ENCODE measurements at places on chromosomes 3 and 15.

DNA sequence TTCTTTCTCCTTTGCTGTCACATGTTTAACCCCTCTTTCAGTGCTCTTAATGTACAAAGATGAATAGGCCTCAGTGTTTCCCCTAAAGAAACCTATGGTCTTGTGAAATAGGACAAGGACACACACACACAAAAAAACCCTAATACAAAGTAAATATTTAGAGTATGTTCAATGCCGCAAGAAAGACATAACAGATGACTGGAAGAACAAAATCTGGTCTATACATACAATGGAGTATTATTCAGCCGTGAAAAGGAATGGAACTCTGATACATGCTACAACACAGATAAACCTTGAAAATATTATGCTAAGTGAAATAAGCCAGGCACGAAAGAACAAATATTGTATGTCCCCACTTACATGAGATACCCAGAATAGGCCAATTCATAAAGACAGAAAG is 123.1 kb downstream of the ADAM10 start:
- DNase-seq = no peak

DNA sequence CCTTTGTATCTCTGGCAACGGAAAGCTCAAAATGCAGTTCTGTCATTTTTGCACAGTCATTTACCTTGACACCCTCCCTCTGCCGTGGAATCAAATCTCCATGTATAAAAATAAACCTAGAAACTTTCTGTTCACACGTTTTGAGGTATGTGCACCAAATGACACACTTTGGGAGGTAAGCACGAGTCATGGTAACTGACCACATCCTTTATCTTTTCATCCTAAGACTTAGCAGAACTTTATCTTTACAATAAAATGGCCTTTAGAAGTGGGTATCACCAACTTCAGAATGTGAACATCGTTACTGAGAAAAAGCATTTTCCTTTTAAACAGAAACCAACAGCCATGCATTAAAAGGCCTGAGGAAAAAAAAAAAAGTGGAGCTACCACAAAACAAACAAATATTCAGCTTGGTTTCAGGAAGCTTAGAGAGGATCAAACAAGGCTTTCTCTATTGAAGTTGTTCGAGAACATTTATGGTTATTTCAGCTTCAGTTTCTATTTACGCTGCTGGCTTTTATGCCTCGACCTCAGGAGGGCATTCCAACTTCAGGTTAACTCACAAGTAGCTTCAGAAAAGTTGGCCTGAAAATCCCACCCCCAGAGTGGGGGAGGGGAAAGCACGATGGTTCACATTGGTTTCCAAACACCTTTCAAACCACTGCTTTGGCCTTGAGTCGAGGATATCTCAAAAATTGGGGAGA is 171.1 kb upstream of the ICE2 start:
- no peak for DNase-seq

DNA sequence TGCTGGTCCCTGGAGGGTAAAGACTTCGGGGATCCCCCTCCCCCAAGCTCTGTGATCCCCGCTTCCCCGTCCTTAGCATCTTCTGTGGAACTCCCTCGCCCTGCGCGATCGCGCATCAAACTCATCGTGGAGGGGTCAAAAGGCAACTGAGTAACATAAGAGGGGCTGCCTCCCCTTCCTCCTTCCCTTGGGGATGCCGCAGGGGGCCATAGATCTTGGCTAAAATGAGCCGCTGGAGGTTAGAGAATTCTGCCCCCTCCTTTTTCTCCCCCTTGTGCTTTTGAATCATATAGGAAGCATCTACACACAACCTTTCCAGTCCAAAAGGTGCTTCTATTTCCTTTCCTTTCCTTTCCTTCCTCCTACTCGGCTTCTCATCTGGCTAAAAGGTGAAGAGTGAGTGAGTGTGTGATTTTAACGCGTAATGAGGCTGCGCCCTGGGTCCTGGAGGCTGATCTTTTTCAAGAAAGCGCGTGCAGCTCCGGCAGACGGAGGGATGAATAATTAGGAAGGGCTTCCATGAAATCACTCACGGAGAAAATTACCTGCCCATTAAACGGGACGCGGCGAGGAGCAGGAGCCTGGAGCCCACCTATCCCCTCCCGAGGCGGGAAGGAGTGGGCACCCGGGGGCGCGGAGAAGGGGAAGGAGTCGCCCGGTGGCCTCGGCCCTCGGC is 831 bp upstream of the ROBO2 start:
- no peak for DNase-seq

GRCh38 chr3:158152186-158152585 is 42.3 kb downstream of the RSRC1 start:
- no peak for DNase-seq

- DNase-seq = no peak
Observed at GRCh38 chr15:65982627-65983322, 113.5 kb downstream of the RAB11A start.

GRCh38 chr3:52986938-52987337 is 58.9 kb downstream of the SFMBT1 start:
- DNase-seq = no peak

DNA sequence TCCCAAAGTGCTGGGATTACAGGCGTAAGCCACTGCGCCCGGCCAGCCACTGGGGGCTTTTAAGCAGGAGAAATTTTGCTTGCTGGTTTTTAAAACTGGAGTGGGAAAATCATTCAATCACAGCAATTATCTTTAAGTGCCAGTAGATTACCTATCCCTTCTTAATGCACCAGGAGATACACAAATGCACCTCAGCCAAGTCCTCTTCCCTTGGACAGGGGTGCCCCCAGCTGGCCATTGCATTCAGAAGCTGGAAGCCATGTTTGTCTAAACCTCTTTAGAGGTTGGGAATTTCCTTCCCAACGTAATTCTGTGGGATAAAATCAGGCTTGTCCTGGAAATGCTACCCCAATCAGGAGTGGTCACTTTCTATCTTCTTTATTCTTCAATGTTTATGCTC is 26.6 kb downstream of the MIX23 start:
- no peak for DNase-seq

DNA sequence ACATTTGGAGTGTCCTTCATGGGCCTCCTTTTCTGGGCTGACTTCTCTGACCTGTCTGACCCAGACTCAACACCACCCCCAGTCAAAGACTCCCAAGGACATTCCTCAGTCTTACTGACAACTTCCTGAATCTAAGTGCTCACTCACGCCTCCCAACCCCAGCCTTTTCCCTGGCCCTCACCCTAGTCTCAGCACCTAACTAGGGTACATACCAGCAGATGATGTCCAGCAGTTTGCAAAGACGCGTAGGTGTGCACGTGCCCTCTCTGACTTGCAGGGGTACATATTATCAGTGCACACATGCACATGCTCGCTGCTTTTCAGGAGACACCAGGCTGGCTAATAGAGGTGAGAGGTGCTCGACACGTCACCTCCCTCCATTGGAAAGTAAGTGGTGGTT is 38.7 kb upstream of the SLCO2A1 start:
- no peak for DNase-seq

GRCh38 chr15:99973351-99973750 is 240.1 kb upstream of the LYSMD4 start:
- no peak for DNase-seq

- DNase-seq = no peak
Observed at GRCh38 chr15:73684581-73685455, 635 bp downstream of the CD276 start.

Data from GF-D8 (cell line).